CD4-positive, alpha-beta T cell treated with Interleukin-12 subunit alpha and Interleukin-12 subunit beta, for 1 hour (primary cell): ENCODE measurements at places on chromosomes 16 and 17.

DNA sequence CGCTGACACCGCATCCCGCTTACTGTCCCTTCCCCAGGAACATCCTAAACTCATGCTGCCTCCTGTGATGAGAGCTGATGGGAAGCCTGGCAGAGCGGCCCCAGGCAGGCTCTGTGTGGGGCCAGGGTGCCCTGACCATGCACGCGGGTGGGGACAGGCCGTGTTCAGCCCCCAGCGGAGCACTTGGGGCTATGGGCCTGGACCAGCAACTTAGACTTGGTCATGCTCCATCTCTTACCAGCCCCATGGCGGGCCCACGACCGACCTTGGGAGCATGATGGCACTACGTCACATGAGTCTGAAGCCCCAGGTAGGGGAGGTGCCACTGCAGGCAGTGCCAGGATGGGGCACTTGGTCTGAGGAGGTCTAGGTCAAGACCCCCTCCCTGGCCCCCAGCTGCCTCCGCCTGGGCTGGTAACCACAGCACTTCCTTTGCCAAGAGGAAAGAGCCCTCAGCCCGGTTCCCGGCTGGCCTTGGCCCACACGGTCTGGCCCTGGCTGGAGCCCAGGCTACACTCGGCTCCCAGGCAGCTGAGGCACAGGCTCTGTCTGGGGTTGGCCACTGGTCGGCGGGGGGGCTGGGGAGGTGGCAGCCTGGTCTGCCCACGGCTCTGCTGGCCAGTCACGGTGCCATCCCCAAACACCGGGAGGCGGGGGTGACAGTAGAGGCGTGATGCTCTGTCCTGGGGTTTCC is 25.7 kb downstream of the BAHCC1 start:
- no peak for DNase-seq

DNA sequence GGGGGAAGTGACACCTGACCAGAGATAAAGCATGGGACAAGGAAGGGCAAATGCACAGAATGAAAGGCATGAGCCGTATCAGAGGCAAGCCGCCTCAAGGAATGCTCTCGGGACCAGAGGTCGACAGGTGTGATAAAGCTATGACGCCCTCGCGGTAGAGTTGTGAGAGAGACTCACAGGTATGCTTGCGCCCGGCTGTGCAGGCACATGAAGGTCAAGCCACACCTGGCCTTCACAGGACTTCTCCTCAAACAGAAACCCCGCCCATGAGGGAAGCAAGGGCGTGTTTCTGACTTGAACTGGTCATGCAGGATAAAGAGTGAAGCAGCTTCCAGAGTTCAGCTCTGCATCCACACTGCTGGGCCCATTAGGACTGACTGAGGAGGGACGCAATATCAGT is 7.8 kb downstream of the NCBP3 start:
- no peak for DNase-seq

DNA sequence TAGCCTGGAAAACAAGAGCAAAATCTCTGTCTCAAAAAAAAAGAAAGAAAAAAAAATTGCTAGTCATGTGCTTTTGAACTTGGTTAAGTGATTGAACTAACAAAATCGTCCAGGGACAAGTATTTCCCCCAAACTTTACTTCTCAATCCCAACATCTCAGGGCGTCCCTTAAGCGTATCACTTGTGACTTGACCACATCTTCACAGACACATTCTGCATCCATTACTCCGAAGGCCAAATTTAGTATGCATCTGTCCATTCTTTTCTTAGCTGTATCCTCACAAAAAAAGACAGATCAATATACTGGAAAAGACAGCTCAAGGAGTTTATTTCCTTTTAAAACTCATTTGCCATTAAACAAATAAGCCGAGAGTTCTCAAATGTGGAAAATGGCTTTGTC is 5.9 kb upstream of the JPT1 start:
- DNase-seq: no peak

GRCh38 chr17:56727876-56728617 is 105.7 kb downstream of the C17orf67 start:
- no peak for DNase-seq

DNA sequence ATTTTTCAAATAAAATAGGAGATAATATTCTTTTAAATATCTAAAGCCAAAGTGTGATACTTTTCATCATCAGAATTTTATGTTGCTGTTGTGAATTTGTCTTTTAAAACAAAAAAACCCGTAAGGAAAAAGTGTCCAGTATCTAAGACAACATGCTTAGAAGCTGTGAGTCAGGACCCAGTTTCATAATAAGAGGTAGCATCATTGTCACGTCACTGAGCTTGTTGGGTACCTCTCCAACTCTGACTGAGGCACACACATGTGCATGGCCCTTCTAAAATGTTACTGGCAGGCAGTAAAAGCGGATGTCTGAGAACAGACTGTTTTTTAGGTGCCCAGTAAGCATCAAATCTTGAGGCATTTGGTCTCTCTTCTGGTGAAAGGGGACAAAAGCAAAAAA is 2.5 kb downstream of the CIAPIN1 start:
- DNase-seq: no peak

- no peak for DNase-seq
Measured at GRCh38 chr17:82907797-82908542, 68.1 kb upstream of the ZNF750 start.

DNA sequence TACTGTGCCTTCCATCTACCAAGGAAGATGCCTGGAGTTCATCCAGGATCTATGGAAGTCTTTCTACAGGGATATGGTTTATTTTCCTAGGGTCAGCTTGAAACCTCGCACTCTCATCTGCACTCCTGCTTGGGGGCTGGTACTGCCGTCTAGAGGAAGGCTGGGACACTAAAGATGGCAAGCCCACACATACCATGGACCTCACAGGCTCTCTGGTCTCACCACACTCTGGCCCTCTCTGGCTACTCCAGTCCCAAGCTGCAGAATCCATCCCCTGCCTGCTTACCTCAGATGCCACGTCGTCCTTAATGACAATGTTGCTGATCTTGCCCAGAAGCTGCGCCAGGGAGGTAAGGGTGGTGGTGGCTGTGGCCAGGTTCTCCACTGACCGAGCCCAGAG is 2.1 kb upstream of the UNC119 start:
- DNase-seq: no peak
